ENCODE measurements at places on chromosomes 11 and 22.

DNA sequence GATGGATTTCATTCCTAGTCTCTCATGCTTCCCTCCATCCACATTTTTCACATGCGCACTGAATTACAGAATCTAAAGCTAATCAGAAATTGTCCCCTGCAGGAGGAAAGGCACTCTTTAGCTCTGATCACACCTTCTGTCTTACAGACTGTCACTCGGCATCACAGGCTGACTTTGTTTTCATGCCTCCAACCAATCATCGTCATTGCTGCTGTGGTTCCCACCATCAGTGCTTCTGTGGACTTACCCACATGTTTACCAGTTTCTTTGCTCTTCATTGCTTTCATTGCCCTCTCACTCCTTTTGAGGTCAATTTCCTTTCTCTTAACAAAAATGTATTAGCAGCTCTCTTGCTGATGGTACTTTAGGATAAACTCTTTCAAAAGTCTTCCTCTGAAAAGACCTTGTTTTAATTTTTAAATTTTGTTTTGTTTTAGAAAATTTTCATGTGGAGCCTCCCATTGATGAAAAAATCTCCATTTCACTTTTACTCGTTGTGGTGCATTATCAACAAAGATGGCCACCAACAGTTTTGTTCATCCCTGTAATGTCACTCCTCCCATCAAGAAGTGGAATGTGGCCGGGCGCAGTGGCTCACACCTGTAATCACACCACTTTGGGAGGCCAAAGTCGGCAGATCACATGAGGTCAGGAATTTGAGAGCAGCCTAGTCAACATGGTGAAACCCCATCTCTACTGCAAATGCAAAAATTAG, 20.2 kb upstream of the TREH start:
- no peak for DNase-seq

- no peak for DNase-seq
These were observed 898.2 kb upstream of the RAG2 start for GRCh38 chr11:37496201-37496600.

DNA sequence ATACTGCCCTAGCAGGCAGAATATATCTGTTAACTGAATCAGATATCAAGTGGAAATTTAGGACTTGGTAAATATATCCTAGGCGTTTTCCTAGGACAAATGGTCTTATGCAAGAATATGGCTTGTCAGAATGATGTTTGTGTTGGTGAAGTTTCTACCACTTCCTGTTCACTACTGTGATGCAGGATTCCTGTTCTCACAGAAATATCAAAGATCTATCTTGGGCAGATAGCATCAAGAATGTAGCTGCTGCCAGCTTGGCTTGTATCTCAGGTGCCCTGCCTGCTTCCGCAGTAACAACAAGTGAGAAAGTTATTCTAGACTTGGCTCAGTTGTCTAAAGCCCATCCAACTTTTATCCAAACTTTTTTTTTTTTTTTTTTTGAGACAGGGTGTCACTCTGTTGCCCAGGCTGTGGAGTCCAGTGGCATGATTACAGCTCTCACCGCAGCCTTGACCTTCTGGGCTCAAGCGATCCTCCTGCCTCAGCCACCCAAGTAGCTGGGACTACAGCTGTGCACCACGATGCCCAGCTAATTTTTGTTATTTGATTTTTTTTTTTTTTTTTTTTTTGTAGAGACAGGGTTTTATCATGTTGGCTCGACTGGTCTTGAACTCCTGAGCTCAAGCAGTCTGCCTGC, 61.3 kb downstream of the PPME1 start:
- no peak for DNase-seq

DNA sequence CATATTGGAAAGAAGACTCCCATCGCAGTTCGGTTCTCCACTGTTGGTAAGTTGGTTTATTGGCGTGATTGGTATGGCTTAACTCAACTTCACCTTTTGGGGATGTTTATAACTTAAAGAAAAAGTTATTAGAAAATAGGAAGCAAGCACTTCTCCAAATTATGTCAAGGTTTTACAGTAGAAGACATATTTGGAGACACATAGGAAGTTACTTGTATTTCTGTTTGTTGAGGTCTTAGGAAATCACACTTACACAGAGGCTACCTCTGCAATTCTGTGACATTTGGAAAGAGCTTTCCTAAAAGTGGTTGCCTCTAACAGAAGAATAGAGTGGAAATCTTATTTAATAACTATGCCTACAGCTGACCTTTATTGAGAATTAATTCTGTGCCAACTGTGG, 12.3 kb downstream of the CAT start:
- DNase-seq: no peak

GRCh38 chr22:21681566-21682370, 16.0 kb downstream of the PPIL2 start:
- no peak for DNase-seq

DNA sequence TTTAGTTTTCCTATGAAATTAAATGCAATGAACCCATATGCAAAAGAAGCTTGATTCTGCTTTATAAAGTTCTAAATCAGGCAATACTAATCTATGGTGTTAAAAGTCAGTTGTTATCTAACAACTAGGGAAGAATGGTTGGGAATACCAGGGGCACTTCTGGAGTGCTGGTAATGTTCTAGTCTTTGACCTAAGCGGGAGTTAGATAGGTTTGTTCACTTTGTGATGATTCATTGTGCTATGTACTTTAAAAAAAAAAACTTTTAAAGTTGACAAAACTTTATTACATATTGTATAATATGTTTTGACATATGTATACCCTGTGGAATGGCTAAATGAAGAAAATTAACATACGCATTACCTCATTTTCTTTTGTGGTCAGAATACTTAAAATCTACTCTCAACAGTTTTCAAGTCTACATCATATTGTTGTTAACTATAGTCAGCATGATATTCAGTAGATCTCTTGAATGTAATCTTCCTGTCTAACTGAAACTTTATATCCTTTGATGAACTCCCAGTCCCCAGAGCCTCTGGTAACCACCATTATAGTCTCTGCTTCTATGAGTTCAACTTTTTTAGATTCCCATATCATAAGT, 39.2 kb downstream of the BIRC2 start:
- no peak for DNase-seq

- peak; percentile 53 for DNase-seq
These were observed 1.2 kb upstream of the HSPA8 start for GRCh38 chr11:123062892-123063825.
